ENCODE measurements at places on chromosomes 5 and 9. TPM values are rescaled to one million over a fixed set of nuclear protein-coding genes. Genes with fewer than 3 reads are reported as not detected.

GRCh38 chr9:22522206-22522740 lies 75.6 kb downstream of the DMRTA1 start:
- DNase-seq, result no peak
- no peaks in the 10 kb centered on the region for H3K36me3 ChIP-seq
- peaks cover 2% of the 10 kb centered on the region for H3K27me3 ChIP-seq
- H3K4me1 ChIP-seq, result no peaks in the 10 kb centered on the region

DNA sequence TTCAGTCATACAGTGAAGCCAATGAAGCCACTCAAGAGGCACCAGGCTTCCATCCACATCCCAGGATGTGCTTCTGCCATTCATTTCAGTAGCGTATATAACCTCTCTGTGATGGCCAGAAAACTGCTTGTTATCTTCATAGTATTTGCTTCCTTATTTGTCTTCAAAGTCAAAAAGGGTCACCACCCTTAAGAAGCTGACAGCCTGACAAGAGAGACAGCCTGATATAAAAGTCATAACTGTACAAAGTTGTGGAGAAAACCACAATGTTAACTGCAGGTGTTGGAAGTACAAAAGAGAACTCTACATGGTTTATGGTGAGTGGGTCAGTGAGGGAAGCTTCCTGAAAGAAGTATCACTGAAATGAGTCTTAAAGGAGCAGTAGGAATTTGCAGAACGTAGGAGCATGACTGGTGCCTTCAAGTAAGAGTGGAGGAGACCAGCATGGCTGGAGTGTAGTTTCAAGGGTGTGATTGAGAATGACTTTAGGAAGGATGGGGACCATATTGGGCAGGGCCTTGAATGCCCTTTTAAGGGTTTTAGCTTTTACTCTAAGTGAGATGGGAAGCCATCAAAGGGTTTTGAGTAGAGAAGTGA lies 33.7 kb downstream of the NIM1K start:
- DNase-seq, result no peak
- no peaks in the 10 kb centered on the region for H3K4me1 ChIP-seq
- no peak overlapping the region for H3K27ac ChIP-seq
- H3K36me3 ChIP-seq, result no peaks in the 10 kb centered on the region

Gene PDE6A
- total RNA-seq, result not detected

Gene SCAMP1
- total RNA-seq, result 24.1 TPM

Gene KCNV2
- total RNA-seq, result not detected

DNA sequence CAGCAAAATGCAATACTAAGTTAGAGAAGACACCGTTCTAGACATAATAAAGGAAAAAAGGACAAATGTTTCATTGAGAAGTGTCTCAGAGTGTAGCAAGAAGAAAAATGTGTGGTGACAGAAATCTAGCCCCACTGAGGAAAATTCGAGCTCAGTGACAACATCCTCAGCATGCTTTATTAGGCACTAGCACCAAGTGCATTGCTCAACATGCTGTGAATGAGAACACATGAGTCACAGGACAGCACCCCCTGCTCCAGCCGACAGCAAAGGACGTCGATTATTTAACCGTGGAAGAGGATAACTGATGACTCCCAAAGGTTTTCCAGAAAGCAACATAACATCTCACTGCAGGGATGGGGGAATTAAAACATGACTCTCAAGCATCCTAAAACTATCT lies 182.7 kb downstream of the GNAQ start:
- no peaks in the 10 kb centered on the region for H3K27me3 ChIP-seq
- no peak overlapping the region for H3K27ac ChIP-seq
- H3K4me1 ChIP-seq, result peaks cover 28% of the 10 kb centered on the region

Gene RANBP6
- total RNA-seq, result 11.7 TPM

Gene CDKN2B-AS1
- 0.23 TPM for total RNA-seq

DNA sequence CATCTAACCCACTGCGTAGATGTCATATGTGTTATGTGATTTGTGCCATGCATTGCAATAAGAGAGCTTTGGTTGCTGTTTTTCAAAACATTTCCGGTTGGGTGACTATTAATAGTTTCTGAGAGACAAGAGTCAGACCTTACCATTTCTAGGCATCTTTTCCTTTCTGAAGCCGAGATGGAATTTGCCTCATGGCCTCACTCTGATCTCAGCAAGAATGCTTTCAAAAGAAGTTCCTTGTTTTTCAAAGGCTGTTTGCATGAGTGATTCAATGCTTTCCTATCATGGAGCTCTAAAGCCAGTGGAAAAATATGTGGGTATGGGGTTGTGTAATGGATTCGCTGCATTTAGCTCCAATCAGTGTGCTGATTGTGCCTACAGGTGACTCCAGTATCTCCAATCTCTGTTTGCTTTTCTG lies 203.1 kb upstream of the PPP1R2B start:
- no peak for DNase-seq
- no peak overlapping the region for H3K27ac ChIP-seq
- H3K4me3 ChIP-seq, result no peak overlapping the region
- no peaks in the 10 kb centered on the region for H3K4me1 ChIP-seq

Gene PKN3
- total RNA-seq, result 14.6 TPM

DNA sequence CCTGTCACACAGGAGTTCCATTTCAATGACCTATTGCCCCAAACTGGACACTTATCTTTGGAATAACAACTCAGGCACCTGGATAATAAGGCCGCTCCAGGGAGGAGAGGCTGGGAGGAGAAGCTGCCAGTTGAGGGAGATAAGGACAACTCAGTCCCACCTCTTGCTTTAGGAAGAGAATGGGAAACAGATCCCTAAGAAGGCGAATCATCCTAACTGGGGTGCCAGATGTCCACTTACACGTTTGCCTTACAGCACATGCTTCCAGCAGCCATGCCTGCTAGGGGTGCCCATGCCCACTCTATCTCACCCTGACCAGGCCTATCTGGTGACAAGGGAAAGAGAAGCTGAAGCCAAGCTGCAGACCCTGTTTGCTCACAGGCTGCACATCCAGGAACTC lies 6.5 kb downstream of the HK3 start:
- H3K36me3 ChIP-seq, result no peaks in the 10 kb centered on the region
- H3K4me1 ChIP-seq, result peaks cover 3% of the 10 kb centered on the region
- H3K27ac ChIP-seq, result no peak overlapping the region
- no peak overlapping the region for H3K4me3 ChIP-seq
- no peak for DNase-seq

Gene FBP2
- total RNA-seq, result not detected

- H3K4me3 ChIP-seq, result no peak overlapping the region
- no peak overlapping the region for H3K27ac ChIP-seq
- no peak for DNase-seq
- no peaks in the 10 kb centered on the region for H3K36me3 ChIP-seq
- no peaks in the 10 kb centered on the region for H3K4me1 ChIP-seq
These were observed 13.6 kb upstream of the SPARC start for GRCh38 chr5:151700296-151700695.

Gene WNK2
- total RNA-seq, result 4.6 TPM

GRCh38 chr5:75053304-75054133 lies 1.2 kb upstream of the GCNT4 start:
- DNase-seq, result peak; percentile 72
- H3K27me3 ChIP-seq, result peaks cover 3% of the 10 kb centered on the region
- H3K4me1 ChIP-seq, result peaks cover 82% of the 10 kb centered on the region

Gene ZNF79
- total RNA-seq, result 6.9 TPM

Gene ORM2
- not detected for total RNA-seq

DNA sequence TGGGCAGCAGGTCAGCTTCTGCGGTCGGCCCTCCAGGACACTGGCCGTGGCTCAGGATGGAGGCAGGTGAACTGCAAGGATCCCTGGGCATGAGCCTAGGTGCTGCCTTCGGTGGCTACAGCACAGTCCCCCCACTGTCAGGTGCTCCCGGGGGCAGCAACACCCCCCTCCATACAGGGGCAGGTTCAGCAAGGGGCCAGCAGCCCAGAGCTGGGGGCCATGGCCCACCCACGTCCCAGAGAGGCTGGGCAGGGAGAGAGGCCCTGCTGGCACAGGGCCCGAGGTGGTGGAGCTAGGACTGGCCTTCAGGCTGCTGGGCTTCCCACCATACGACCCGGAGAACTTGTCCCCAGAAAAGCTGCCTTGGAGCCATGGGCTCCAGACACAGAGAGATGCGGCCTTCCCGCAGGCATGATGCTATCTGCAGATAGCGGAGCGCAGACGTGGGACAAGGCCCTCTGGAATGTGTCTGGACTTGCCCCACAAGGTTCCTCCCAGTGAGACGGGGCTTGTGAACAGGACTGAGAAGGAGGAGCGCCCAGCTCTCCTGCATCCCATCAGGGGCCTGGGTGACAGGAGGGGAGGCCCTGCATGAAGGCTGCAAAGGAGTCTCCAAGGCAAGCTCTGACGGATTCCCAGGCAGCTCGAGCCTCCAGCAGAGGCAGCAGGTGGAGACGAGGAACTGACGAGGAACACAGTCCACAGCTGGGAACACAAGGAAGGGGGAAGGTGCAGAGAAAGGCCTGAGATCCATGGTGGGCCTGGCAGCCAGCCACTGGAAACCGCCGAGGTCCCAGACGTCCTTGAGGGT lies 111.1 kb downstream of the VAV2 start:
- no peaks in the 10 kb centered on the region for H3K36me3 ChIP-seq
- H3K4me3 ChIP-seq, result no peak overlapping the region
- H3K27me3 ChIP-seq, result no peaks in the 10 kb centered on the region
- no peaks in the 10 kb centered on the region for H3K4me1 ChIP-seq
- H3K27ac ChIP-seq, result no peak overlapping the region
- DNase-seq, result no peak

DNA sequence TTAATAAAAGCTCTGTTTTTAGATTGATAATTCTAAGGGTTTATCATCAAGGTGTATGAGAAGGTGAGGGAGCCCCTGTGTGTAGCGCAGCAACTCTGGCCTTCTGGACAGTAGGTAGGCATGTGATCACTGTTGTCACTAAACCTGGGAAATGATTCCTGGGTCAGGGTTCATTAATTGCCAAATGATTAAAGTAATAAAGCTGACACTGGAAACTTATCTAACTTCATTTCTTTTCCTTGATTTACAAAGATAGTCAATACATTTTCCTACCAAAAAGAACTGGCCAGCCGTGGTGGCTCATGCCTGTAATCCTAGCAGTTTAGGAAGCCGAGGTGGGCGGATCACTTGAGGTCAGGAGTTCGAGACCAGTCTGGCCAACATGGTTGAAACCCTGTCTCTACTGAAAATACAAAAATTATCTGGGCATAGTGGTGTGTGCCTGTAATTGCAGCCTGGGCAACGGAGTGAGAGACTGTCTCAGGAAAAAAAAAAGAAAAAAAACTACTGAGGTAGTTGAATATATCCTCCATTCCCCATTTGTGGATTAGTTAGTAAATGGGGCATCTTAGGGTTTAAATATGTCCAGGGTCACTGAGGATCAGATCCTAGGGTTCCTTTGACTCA lies 2.4 kb downstream of the EHMT1 start:
- H3K36me3 ChIP-seq, result peaks cover 26% of the 10 kb centered on the region
- H3K27ac ChIP-seq, result no peak overlapping the region
- DNase-seq, result no peak
- H3K4me1 ChIP-seq, result peaks cover 47% of the 10 kb centered on the region
- H3K4me3 ChIP-seq, result peak overlapping the region; percentile 21
- no peaks in the 10 kb centered on the region for H3K27me3 ChIP-seq

DNA sequence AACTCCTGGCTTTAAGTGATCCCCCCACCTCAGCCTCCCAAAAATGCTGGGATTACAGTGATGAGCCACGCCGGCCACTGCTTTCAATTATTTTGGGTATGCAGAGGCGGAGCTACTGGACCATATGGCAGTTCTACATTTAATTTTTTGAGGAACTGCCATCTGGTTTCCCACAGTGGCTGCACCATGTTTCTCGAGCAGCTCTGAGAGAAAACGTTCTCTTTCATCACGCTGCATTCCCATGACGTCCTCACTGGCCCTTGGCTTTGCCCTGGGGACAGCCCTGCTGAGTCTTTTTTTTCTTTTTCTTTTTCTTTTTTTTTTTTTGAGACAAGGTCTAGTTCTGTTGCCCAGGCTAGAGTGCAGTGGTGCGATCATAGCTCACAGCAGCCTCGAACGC lies 35.5 kb upstream of the GRHPR start:
- no peak for DNase-seq
- H3K27me3 ChIP-seq, result no peaks in the 10 kb centered on the region
- H3K36me3 ChIP-seq, result no peaks in the 10 kb centered on the region
- H3K4me3 ChIP-seq, result no peak overlapping the region

Gene TMC1
- not detected for total RNA-seq

GRCh38 chr5:60687927-60688720 lies 11.8 kb downstream of the DEPDC1B start:
- H3K27me3 ChIP-seq, result no peaks in the 10 kb centered on the region
- H3K27ac ChIP-seq, result no peak overlapping the region
- peaks cover 18% of the 10 kb centered on the region for H3K36me3 ChIP-seq
- H3K4me1 ChIP-seq, result peaks cover 2% of the 10 kb centered on the region

Gene RNF180
- total RNA-seq, result not detected

GRCh38 chr5:140083650-140084049 lies 30.3 kb upstream of the PURA start:
- no peak overlapping the region for H3K27ac ChIP-seq
- no peaks in the 10 kb centered on the region for H3K36me3 ChIP-seq
- H3K27me3 ChIP-seq, result peaks cover 7% of the 10 kb centered on the region
- DNase-seq, result no peak

DNA sequence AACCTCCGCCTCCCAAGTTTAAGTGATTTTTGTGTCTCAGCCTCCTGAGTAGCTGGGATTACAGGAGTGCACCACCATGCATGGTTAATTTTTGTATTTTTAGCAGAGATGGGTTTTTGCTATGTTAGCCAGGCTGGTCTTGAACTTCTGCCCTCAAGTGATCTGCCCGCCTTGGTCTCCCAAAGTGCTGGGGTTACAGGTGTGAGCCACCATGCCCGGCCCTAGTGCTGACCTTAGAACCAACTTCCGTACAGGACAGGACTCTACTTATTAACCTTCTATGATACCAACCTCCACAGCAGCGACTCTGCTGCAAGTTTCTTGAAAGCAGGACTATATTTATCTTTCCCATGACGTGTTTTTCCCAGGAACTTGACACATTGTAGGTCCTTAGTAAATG lies 176.9 kb downstream of the RGS3 start:
- H3K27ac ChIP-seq, result no peak overlapping the region
- no peak overlapping the region for H3K4me3 ChIP-seq
- H3K36me3 ChIP-seq, result no peaks in the 10 kb centered on the region

- H3K27ac ChIP-seq, result no peak overlapping the region
- H3K36me3 ChIP-seq, result no peaks in the 10 kb centered on the region
- no peak overlapping the region for H3K4me3 ChIP-seq
- peaks cover 4% of the 10 kb centered on the region for H3K4me1 ChIP-seq
- H3K27me3 ChIP-seq, result peaks cover 2% of the 10 kb centered on the region
These were observed 120.9 kb downstream of the COL23A1 start for GRCh38 chr5:178469011-178469974.

Gene RORB
- total RNA-seq, result 0.05 TPM
